ENCODE measurements at places on chromosomes 11 and 22.

- peak; percentile 80 for DNase-seq
Measured at GRCh38 chr22:19730655-19731360, 7.5 kb downstream of the GP1BB start.

GRCh38 chr22:35918456-35918855 is 110.2 kb downstream of the RBFOX2 start:
- DNase-seq = no peak

DNA sequence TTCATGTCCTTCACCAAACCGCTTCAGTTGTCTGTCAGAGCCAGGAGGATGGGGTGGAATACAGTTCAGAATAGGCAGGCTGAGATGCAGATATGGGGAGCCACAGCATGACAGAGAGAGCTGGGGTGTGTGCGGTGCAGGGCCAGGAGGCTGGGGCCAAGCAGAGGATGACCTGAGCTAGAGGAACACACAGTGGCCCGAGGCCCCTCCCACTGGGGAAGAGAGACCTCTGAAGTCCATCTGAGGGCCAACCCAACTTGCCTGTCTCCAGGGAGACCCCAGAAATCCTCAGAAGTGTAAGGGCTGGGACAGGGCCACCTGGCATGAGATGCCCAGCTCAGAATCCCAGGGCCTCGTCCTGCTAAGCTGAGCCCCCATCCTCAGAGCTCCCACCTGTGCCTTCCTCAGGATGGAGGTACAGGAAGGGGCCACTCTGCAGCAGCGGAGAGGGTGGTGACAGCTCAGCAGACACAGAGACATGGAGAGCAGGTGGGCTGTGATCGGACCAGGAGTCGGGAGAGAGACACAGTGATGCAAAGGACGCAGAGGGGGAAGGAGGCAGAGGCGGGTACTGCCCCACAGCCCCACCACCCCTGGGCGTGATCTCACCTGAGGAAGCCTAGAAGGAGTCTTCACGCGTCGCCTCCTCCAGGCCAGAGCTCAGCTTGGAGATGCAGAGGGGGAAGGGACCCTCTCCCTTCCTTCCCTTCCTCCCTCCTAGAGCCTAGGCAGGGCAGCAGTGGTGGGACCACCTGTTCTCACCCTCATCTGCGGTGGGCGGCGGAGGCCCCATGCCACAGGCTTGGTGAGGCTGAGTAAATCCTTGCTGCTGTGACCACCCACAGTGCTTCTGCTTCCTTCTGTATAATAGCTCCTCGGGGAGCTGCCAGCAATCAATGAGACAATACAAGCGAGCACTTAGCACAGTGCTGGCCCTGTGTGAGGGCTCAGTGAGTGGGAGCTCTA is 9.1 kb upstream of the TUB start:
- DNase-seq = no peak

GRCh38 chr22:23269441-23270211 is 89.3 kb downstream of the BCR start:
- DNase-seq = no peak

DNA sequence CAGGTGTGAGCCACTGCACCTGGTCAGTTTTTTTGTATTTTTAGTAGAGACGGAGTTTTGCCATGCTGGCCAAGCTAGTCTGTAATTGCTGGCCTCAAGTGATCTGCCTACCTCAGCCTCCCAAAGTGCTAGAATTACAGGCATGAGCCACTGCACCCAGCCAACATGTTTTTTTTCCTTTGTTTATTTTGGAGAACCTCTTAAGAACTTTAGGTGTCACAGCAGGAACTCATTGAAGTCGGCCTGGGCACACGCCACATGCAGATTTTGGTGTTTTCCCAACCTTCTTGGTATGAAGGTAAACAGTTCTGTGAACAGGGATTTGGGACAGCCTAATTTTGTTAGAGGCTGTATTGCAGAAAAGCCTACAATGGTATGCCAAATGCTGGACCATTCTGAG is 9.4 kb downstream of the DIXDC1 start:
- no peak for DNase-seq

DNA sequence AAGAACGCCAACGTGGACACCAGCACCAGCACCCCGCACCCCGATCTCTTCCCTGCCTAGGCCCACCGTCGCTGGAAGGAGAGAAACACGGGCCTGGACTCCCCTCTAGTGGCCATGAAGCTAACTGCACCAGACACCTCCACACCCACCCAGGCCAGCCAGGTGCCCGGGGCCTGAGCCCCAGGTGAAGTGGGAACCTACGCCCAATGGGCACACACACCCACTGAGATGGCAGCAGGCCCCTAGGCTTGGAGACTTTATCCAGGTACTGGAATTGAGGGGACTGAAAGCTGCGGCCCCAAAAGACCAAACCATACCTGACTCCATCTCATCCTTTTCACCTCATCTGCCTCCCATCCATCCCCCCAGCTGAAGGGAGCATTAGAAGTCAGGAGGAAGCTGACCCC is 81.0 kb downstream of the BUD13 start:
- peak; percentile 37 for DNase-seq

Data from CD4-positive, alpha-beta T cell treated with Interleukin-15 for 4 hours (primary cell).